ENCODE measurements at places on chromosomes 3 and 15. TPM values are rescaled to one million over a fixed set of nuclear protein-coding genes. Genes with fewer than 3 reads are reported as not detected.
A peak's percentile ranks its signal among the peaks of the same experiment; 100 is the strongest.

DNA sequence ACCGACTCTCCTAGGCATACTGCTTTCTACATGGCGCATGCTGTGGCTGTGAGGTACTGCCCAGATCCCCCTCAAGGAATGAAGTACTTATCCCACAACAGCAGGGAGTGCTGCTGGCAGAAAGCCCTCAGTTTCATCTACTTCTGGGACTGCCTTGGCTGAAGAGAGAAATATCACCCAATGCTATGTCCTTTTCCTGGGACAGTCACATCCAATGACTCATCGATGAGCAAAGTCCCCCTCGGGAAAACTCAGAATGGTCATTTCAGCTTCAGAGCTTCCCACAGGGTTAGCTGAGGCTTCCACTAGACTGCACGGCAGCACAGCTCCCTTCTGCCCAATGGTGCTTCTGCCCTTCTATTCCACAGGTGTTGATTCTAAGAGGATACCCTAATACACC lies 3.6 kb upstream of the NMD3 start:
- DNase-seq = no peak

DNA sequence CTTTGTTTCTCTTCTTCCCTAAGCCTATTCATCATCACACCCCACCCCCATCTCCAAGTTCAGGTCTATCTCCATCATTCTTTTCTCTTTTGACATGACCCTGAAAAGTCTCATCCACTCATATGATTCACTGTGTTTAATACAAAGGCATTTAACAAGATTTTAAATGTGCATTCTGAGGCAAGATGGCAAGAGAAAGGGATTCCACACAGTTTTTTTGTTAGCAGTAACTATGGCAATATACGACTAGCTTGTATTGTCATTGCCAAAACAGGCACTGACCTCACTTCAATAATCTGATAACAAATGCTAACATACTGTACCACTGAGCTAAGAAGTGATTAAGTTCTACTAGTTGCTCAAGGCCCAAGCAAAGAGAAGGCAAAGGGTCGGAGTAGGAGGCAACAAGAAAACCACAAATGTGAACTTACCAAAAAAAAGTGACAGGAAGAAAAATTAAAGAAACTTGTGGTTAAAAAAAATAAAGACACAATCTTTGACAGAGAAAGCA lies 53.2 kb downstream of the FBN1 start:
- peak; percentile 60 for DNase-seq

DNA sequence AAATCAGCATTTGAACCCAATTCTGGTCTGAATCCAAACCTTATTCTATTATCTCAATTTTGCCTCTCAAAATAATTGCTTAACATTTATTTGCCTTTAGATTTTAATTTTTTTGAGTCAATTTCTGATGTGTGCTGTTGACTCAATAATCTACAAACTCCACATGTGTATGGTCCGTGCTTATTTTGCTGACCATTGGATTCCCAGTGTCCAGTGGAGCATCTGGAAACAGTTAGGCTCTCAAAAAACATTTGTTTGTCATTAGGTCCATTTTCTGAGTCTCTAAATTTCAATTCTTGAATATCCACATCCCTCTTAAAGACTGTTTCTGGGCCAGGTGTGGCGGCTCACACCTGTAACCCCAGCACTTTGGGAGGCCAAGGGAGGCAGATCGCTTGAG lies 19.2 kb upstream of the MYZAP start:
- DNase-seq = no peak

- DNase-seq = no peak
Observed at GRCh38 chr3:130662501-130662996, 84.1 kb downstream of the PIK3R4 start.

GRCh38 chr15:34701536-34701935 lies 53.3 kb downstream of the GJD2 start:
- no peak for DNase-seq

DNA sequence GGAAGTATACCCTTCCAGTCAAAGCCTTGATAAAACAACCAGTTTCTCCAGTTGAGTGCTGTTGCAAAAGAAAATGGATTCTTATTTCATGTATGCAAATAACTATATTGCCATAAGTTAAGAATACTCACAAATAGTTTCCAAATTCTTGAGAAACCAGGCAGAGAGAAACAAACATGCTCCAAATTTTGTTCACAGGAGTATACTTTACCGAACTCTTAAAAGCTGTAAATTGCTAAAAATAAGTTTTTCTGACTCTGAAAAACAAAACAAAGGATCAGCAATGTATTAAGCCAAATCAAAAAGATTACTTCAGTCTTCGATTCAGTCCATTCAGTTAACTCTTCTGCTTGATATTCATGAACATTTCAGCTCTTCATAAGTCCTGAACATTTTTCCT lies 646.5 kb downstream of the MCTP2 start:
- DNase-seq = no peak

DNA sequence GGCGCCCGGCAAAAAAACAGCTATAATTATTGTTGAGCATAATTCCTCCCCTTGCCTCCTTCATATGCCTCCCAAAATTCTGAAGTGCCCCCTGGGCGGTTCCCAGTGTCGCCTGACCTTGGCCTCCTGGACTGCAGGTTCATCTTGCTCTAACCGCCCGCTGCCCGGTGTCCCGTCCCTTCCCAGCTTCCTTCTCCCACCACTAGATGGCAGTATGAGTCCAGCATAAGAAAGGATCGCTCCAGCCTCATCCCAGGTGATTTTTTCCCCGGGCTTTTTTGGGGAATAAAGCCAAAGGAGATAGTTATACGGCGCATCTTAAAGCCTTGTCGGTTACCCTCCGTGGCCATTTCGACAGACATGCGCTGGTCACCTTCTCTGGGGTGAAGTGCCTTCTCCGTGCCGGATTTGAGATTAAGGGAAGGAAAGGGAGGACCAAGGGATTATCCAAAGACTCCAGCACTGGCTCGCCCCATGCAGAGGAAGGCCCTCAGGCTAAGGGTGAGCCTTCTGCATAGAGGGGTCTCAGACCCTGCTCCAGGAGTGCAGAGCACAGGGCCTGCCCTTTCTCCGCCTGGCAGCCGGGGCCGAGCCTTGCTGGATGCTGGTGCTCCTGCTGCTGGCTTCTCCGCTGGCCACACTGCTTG lies 45.8 kb upstream of the TRA2B start:
- peak; percentile 61 for DNase-seq

GRCh38 chr3:108305484-108306172 lies 9.3 kb downstream of the HHLA2 start:
- DNase-seq = peak; percentile 47

GRCh38 chr3:62884096-62884870 lies 9.1 kb upstream of the CADPS start:
- no peak for DNase-seq

DNA sequence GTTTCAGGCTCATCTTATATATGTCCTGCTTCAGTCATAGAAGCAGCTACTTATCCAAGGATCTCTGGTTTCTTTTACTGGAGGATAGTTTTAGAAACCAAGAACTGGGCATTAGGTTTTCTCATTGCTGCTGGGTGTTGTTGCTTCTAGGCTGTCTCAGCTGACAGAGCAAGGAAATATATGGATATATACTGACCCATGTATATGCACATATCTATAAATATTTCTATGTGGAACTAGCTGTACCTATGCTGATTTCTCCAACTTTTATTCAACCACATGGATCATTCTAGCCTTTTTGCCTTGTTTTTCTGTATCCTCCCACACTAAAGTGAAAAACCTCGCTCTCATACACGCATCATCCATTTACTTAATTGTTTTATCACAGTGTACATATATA lies 64.2 kb downstream of the TP63 start:
- DNase-seq = no peak

GRCh38 chr15:51760805-51761204 lies 9.4 kb downstream of the TMOD2 start:
- no peak for DNase-seq

- no peak for DNase-seq
Observed at GRCh38 chr3:184700759-184701158, 11.1 kb downstream of the MAGEF1 start.

DNA sequence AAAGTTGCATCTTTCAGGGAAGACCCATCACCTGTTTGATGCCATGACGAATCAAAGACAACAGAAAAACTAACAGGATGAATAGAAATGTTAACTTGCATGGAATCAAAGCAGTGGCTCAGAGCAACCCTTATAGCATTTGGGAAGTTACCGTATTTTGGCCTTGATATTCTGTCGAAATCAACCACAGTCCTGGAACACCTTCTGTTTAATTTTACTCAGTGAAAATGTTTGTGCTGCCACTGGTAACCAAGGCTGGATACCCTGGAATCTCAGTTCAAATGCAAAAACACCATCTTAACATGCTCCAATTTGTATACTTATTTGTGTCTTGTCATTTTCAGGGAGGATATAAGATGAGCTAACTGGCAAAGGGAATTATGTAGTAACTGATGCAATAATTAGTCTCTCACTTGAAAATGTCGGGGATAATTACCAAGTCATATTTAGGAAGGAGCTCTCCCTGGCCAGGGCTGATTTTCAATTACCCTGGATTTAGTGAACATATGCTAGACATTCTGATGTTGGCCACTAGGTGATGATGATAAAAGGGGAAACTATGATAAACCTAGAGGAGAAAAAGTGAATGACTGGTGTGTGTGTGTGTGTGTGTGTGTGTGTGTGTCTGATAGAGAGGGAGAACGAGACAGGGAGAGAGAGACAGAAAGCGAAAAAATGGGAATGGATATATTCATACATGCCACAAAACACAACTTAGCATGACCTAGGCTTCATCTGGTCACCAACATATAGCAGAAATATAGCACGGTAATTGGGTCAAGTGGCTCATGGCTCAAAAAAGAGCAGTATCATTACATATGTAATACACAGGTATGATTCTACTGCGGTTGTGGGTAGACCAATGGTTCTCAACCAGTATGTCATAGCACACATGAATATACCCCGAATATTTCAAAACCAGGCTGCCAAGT lies 19.0 kb upstream of the PRICKLE2 start:
- no peak for DNase-seq

DNA sequence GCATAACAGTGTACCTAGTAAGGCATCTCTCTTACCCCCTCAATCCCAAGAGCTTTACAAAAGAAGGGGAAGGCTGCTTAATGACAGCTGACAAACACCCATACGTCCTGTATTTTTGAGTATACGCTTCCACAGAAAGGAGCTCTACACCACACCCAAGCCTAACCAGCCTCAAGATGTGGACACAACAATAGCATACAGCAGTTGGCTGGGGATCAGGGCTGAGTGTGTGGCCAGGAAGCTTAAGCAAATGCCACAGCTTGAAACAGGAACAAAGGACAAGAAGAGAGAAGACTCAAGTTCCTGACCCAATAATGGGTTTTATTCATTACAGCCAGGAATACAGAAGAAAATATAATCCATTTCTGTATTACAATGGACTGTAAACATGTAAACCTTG lies 6.9 kb downstream of the HEXA start:
- no peak for DNase-seq

GRCh38 chr15:95760508-95760907 lies 570.0 kb upstream of the NR2F2 start:
- no peak for DNase-seq

DNA sequence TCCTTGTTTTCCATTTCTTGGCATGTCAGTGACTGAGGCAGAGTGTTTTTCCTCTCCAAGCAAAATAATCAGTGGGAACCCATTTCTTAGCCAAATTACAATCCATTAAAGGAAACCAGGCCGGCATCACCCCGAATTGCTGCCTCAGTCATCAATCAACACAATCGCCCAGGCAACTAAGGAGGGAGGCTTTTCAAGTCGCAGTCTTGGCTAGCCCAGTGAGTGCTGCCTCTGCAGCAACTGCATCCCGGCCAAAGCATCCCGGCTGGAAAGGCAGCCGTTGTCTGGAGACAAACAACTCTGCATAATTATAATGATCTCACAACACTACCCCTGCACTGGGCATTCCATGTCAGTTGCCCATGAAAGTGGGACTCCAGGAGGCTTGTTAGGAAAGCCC lies 213.5 kb upstream of the PRICKLE2 start:
- DNase-seq = no peak

DNA sequence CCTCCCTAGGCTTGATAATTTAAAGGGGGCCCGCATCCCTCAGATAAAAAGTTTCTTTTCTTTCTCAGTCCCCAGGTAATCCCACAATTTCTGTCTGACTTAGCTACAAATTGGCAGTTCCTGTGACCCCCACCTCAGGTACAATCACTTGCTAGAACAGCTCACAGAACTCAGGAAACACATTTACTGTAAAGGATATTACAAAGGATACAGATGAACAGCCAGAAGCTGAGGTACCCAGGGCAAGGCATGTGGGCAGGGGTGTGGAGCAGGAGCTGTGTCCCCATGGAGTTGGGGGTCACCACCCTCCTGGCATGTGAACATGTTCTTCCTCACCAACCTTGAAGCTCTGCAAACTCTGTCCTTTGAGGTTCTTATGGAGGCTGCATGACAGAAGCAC lies 73.8 kb downstream of the CMTM8 start:
- no peak for DNase-seq

DNA sequence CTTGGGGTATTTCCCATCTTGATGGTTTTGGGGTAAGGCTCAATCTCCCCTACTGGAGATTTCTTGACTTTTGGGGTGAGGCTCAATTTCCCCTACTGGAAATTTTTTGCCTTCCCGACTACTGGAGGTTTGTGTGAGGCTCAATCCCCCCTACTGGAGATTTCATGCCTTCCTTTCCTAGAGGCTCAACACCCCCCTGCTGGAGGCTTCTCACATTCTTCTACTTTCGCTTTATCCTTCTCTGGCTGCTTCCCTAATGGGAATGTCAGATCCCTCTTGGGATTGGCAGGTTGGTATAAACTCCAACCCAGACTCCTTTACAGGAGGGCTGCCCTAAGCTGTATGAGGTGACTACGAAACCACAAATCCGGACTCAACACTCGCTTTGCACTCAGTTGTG lies 49.2 kb downstream of the KATNBL1 start:
- no peak for DNase-seq

DNA sequence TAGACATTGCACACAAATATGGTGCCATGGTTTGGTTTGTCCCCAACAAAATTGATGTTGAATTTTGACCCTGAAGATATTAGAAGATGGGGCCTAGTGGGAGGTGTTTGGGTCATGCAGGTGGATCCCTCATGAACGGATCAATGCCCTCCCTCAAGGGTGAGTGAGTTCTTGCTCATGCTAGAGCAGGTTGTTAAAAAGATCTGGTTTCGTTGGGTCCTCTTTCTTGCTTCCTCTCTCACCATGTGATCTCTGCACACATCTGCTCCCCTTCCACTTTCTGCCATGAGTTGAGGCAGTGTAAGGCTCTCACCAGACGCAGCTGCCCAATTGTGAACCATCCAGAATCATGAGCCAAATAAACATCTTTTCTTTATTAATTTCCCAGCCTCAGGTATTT lies 87.8 kb upstream of the MDFIC2 start:
- DNase-seq = no peak

DNA sequence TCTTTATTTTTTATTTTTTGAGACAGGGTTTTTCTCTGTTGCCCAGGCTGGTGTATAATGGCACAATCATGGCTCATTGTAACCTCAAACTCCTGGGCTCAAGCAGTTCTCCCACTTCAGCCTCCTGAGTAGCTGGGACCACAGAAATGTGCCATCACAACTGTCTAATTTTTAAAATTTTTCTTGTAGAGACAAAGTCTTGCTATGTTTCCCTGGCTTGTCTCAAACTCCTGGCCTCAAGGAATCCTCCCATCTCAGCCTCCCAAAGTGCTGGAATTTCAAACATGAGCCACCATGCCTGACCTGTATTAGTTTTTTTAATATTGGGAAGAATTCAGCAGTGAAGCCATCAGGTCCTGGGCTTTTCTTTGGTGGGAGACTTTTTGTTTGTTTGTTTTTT lies 13.6 kb upstream of the CLDN11 start:
- DNase-seq = no peak

ZBTB11 gene
- 6.9 TPM for polyA plus RNA-seq

IFRD2 gene
- 122 TPM for polyA plus RNA-seq

SPESP1 gene
- 12.8 TPM for polyA plus RNA-seq

ZNF710 gene
- 2.8 TPM for polyA plus RNA-seq

ITIH1 gene
- polyA plus RNA-seq = not detected

TGM5 gene
- not detected for polyA plus RNA-seq

CTDSPL gene
- 86.8 TPM for polyA plus RNA-seq

CCDC33 gene
- polyA plus RNA-seq = 0.20 TPM

Measured in mammary epithelial cell (primary cell).